Stimulated activated CD4-positive, alpha-beta T cell treated with anti-CD3 and anti-CD28 coated beads, Interleukin-15, amount 100 ng/mL, for 1 hour (primary cell): ENCODE measurements at places on chromosomes 11 and 22.
A peak's percentile ranks its signal among the peaks of the same experiment; 100 is the strongest.

- no peak for DNase-seq
Observed at GRCh38 chr11:40190294-40190693, 1269.2 kb downstream of the LRRC4C start.

DNA sequence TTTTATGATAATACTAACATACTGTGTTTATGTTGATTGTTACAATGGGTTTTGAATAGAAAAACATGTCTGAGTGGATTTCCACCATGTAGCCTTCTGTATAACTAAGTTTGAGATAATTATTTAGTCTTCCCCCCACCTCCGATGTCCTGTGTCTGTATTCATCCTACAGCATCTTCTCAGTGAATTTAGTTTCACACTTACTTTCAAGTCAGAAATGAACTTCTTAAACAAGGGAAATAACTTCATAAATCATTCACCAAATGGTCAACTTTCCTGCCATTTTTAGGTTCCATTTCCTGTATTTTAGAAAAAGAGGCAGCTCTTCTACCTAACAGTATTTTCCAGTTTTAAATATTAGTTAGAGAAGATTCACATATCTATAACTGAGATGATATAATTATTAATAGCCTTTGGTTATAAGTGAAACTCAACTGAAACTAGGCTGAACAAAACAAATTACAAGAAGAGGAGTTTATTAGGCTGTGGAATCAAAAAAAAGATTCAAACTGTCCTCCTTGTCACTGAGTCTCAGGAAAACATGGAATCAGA lies 3.5 kb downstream of the OR51B5 start:
- no peak for DNase-seq

DNA sequence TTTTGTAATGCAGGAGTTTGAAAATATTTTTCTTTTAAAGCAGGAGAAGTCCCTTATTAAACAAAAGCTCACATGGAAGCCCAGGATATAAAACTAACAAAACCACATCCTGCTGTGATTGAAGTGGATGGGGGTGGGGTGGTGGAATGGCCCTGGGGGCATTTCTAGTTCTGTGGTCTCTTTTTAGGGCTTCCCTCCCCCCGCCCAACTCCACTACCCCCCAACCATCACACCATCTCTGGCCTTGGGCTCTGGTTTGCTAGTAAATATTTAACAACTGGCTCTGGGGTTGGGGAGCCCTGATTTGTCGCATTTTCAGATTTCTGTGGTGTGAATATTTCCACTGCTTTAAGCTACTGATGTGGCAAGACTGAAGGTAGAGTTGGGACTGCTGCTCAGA lies 279.6 kb upstream of the PLET1 start:
- no peak for DNase-seq

- DNase-seq, result no peak
Observed at GRCh38 chr11:27414644-27415043, 51.6 kb upstream of the CCDC34 start.

DNA sequence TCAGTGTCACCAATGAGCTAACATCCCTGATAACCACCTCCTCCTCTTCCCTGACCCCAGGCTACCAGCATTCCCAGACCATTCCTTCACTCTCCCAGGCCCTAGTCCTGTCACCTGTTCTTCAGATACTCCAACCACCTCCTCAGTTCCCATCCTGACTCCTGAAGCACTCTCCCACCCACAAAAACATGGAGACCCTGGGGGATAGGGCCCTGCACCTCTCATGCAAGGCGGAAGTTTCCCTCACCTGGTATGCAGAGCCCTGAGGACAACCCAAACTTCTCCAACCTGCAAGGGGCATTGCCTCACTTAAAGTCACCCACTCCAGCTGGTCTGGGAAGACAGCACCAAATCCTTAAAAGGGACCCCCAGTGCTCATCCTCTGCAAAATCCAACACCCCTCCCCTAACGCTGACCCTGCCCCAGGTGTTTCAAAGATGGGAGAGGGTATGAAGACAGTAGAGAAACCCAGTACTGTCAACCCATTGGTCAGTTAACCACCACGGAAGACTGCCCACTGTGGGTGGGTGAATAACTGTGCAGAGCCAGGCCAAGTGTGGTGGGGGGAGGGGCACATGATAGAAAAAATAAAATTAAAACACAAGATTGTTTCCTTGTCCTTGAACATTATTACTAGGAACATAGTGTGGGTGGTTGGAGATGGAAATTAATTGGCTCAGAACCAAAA lies 1.4 kb downstream of the TNKS1BP1 start:
- no peak for DNase-seq

GRCh38 chr11:22922672-22923071 lies 62.4 kb upstream of the CCDC179 start:
- DNase-seq, result no peak

- DNase-seq, result no peak
Observed at GRCh38 chr22:37330200-37331033, 48.1 kb downstream of the CYTH4 start.

DNA sequence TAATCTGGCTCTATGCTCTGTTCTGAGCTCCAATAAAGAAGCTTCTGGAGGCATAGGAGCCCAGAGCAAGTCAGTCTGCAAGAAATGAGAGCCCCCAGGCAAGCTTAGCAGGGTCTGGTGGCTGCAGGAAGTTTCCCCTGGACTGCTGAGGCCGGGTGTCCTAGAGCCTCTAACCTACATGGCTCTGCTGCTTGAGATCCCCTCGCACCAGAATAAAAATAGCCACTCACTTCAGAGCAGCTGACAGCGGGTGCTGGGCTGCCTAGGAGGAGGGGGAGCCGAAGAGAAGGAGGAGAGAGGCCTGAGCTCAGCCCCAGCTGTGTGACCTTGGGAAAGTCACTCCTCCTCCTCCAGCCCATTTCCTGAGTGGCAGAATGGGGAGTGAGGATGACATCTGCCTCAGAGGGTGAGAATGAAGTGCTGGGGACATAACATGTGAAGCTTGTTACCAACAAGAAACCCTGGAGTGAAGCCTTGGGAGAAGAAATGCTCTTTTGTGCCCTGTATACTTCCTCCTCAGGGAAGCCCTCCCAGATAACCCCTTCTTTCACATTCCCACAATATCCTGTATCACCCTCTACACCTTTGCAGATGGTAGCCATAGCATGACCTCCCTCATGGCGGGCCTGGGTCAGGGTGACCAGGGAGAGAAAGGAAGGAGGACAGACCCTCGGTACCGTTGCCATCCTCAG lies 3.6 kb upstream of the INPP5J start:
- DNase-seq, result no peak

GRCh38 chr11:15920856-15921629 lies 435.3 kb downstream of the SOX6 start:
- DNase-seq, result no peak

DNA sequence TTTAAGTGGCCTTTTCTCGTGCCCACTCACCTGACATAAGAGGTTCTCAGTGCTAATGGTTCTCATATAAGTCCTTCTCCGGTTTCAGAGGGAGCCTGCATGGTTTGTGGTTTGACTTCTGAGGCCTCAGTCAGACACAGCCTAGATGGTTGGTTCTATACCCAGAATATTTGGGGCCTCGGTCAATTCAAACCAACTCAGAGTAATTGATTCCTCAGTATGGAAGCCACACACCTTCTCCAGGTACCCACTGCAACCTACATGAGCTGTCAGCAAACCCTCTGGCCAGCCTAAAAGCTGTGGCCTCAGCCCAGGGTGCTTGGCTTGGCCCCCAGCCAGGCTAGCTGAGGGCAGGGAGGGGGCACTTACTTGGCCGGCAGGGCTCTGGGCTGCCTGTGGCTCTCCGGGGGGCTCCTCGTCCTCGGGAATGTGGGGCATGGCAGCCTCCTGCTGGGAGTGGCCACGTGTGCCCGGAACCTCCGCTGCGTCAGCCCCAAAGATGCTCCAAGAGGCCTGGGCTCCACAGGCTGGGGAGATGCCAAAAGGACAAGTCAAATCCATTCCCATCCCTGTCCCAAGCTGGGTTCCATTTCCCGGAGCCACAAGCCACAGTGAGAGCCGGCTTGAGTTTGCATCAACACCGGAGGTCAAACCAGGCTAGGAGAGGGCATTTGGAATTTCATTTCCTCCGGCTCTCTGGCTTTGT lies 41.7 kb downstream of the IRAG1 start:
- DNase-seq, result no peak

GRCh38 chr11:29628609-29629008 lies 388.2 kb downstream of the KCNA4 start:
- DNase-seq, result no peak

DNA sequence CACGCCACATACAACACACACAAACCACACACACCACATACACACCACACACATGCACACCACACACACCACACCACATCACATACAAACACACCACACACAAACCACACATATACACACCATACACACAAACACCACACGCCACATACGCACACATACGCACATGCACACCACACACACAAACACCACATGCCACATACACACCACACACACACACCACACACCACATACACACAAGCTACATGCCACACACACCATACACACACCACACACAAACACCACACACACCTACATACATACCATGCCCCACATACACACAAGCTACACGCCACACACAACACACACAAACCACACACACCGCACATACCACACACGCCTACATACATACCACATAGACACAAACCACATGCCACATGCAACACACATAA lies 15.7 kb upstream of the TH start:
- no peak for DNase-seq

DNA sequence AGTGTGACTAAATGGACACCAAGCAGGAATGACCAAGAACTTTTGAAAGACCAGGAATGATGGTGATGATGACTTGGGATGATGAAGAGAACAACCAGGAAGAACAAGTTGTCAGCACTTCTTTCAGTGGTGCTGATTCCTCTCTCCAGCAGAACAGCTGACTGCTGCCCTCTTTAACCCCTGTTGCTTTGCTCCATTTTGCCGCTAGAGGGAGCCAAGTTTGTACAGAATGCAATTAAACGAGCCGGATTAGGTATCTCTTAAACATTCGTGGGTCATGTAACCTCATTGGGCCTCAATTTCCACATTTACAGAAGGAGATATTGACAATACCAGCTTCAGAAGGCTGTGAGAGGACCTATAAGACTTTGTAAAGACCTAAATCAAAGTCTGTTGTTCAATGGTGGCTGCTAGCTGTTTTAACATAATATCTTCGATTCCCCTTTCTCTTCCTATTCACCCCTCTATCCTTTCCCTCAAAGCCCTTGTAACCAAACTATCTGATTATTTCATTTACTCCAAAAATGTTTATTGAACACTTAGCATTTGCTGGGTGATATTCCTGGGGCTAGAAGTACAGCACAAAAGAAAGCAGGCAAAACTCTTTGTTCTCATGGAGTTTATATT lies 1.9 kb downstream of the OR4S1 start:
- DNase-seq, result peak; percentile 28

- DNase-seq, result peak; percentile 31
Observed at GRCh38 chr11:122628810-122629555, 26.5 kb upstream of the UBASH3B start.

- no peak for DNase-seq
Observed at GRCh38 chr11:111372538-111372937, 6.5 kb downstream of the POU2AF1 start.

GRCh38 chr11:108975641-108976071 lies 310.8 kb downstream of the DDX10 start:
- no peak for DNase-seq

DNA sequence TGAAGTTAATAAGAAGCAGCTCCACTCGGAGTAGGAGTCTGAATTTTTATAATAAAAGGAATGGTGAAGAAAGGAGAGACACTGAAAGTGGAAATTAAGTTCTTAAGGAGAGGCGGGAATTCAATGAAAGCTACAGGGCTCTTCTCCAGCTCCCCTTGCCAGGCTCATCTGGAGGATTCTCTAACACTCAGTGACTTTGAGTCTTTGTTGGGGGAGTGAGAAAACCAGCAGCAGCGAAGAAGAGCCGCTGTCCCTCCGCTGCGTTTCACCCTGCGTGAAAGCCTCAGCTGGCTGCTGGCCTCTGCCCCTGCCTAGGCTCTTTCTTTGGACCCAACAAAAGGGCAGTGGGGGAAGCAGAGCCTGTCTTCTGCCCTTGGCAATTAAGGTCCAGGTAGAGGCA lies 113.0 kb downstream of the NTM start:
- DNase-seq, result no peak

DNA sequence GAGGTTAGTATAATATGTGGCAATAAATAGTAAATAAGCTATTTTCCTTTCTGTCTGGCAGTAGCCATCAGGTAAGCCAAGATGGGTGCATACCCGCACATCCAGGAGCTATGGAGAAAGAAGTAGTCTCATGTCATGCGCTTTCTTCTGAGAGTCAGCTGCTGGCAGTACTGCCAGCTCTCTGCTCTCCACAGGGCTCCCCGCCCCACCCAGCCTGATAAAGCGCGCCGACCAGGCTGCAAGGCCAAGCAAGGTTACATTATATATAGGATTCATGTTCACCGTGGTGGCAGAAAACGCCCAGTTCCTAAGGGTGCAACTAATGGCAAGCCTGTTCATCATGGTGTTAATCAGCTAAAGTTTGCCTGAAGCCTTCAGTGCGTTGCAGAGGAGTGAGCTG lies 126.2 kb downstream of the ATG16L2 start:
- DNase-seq, result no peak

- DNase-seq, result no peak
Observed at GRCh38 chr11:14449302-14449714, 50.3 kb downstream of the COPB1 start.

DNA sequence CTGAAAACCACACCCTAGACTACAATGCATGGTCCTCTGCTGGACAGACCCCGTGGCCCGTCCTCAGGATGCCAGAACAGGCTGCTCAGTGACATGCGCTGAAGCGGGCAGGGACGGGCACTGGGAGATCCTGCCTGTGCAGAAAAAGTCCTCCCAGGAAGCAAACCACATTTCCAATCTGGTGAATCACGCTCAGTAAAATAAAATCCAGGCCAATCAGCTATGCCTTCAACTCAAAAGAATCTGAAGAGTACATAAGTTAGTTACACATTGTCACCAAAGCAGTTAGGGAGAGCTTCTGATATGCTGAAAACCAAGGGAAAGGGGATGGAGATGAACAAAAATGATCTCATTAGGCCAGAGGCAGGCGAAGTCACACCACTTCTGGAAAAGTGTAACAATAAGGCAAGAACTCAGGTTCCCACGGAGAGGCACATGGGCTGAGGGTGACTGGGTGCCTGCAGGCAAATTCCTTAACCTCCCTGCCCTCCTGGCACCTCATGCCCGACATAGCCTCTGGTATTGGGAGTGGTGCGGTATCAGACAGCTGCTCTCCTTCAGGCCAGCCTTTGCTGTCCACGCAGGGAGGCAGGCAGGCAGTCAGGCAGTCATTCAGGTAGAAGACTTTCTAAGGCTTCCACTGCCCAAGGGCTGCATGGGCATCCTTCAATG lies 66.4 kb downstream of the APOL5 start:
- DNase-seq, result no peak

GRCh38 chr11:1235306-1235900 lies 12.5 kb downstream of the MUC5B start:
- DNase-seq, result no peak

GRCh38 chr11:49208006-49208721 lies at the start of gene FOLH1:
Gene FOLH1 (minus strand): TSS chr11:49208602. CDS start chr11:49208409, 193 bp downstream.
- no peak for DNase-seq

DNA sequence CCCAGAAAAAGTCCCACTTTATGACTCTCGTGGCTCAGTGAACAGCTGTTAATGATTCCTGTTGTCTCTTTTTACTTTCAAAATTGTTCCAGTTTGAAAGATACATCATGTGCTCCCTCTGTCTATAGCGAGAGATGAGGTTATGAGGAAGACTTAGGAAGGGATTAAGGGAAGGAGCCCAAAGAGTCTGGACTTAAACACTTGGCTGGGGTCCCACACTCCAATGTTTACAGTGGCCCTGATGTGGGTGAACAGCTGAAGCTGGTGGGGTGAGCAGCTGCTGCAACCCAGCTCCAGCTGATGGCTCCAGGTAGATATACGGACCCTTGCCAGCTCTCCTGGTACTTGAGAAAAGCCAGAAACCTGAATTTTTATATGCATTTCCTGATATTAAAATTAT lies 84.5 kb upstream of the PLET1 start:
- no peak for DNase-seq
